ENCODE measurements at places on chromosomes 12 and 14.
A peak's percentile ranks its signal among the peaks of the same experiment; 100 is the strongest.

- DNase-seq = no peak
Observed at GRCh38 chr14:20603813-20604690, 12.9 kb upstream of the RNASE12 start.

DNA sequence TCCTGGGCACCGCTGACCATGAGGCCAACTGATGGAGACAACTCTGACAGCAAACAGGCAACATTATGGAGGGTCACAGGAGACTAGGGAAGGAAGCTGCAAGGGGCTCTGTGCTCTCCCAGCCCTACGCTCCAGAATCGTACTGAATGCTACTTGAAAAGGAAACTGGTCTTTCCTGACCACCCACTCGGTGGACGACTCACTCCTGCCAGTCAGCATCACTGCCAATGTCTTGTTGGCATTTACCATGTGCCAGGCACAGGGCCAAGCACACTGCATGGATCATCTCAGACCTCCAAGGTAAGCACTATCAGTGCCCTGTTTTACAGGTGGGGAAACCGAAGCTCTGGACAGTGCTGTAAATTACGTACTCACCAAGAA, 38.0 kb downstream of the CCDC85C start:
- no peak for DNase-seq

GRCh38 chr12:12683725-12684124, 12.3 kb downstream of the GPR19 start:
- DNase-seq = no peak

GRCh38 chr14:99234961-99235571, 36.9 kb downstream of the BCL11B start:
- DNase-seq = peak; percentile 77

DNA sequence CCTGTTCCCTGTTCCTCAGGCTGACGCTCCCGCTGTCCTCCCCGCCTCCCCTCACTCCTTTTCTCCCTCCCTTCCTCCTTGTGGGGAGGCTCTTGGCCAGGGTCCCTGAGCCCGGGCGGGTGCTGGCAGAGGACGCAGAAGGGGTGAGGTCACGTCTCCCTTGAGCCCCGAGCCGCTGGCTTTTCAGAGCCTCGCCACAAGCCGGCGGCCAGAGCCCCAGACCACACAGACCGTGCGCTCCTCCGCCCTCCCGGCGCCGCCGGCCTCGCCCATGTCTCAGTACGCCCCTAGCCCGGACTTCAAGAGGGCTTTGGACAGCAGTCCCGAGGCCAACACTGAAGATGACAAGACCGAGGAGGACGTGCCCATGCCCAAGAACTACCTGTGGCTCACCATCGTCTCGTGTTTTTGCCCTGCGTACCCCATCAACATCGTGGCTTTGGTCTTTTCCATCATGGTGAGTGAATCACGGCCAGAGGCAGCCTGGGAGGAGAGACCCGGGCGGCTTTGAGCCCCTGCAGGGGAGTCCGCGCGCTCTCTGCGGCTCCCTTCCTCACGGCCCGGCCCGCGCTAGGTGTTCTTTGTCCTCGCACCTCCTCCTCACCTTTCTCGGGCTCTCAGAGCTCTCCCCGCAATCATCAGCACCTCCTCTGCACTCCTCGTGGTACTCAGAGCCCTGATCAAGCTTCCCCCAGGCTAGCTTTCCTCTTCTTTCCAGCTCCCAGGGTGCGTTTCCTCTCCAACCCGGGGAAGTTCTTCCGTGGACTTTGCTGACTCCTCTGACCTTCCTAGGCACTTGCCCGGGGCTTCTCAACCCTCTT, at the start of gene TMEM233:
TMEM233 (plus strand) TSS at position 197 of the 821 bp plus-strand sequence; CDS start at position 272, 75 bp downstream.
- DNase-seq = no peak

DNA sequence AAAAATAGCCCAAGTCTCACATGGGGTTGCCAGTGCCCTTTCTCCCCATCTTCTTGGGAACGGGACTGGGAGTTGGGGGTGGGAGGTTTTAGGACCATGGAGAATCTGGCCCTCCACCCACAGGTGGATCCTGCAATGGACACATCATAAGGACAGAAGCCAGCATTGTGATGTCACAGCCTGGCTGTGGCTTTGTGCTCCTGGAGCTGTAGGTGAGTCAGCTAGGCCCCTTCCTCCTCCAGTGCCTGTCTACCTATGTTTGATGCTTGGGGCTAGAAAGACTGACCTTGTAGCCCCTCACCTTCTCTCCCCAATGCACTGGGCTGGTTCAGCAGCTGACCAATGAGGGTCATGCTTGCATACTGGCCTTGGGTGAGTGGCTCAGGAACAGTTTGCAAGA, at the start of gene CCDC197:
CCDC197 (plus strand) TSS at position 220 of the 400 bp plus-strand sequence. CDS start 831 bp downstream, outside the sequence.
- DNase-seq = no peak
